ENCODE measurements at places on chromosomes 7 and 10.

- no peak for DNase-seq
Observed at GRCh38 chr7:51950813-51951212, 634.2 kb upstream of the COBL start.

- no peak for DNase-seq
Observed at GRCh38 chr7:31955021-31955420, 115.2 kb downstream of the PDE1C start.

DNA sequence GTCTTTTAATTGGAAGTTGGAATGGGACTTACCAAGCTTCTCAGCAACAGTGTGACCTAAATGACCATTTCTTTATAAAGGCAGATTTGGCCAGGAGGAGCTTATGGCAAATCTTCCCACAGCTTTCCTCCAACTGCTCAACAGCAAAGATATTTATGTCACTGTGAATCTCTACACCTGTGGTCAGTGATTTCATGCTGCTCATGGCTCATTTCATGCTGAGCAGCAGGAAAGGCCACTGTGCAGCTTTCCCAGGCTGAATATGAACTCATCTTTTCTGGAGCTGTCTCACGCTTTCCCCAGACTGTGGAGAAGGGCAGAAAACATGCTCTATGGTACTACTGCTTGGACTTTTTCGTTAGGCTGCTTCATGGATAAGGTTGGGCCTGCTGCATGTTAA, 29.8 kb downstream of the CALCR start:
- no peak for DNase-seq

GRCh38 chr10:124999433-125000365, 57.8 kb downstream of the ZRANB1 start:
- no peak for DNase-seq

GRCh38 chr10:6603142-6604125, 23.4 kb upstream of the PRKCQ start:
- no peak for DNase-seq

GRCh38 chr10:84352251-84352842, 24.0 kb downstream of the CCSER2 start:
- DNase-seq = peak; percentile 58

All from activated CD4-positive, alpha-beta T cell treated with anti-CD3 and anti-CD28 coated beads for 24 hours (primary cell).